ENCODE measurements at places on chromosomes 5 and 9.

DNA sequence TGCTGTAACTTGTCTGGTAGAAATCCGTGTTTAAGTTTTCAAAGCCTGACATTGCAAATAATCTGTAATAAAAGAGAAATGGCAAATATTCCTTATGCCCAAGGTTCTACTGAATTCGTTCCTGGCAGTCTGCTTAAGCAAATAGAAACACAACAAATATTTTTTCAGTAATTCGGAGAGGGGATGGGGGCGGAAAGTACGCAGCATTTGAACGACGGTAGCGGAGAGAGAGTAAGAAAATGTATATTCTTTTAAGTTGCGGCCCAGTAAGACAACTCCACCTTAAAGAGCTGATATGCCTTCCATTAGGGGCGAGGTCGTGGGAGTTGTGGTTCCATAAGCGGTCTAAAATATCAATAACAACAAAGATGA, 569 bp downstream of the YIPF5 start:
- DNase-seq = no peak

- DNase-seq = no peak
Measured at GRCh38 chr9:93568169-93568568, 8.2 kb upstream of the PHF2 start.

GRCh38 chr5:97075649-97076048, 66.8 kb downstream of the LIX1 start:
- no peak for DNase-seq

DNA sequence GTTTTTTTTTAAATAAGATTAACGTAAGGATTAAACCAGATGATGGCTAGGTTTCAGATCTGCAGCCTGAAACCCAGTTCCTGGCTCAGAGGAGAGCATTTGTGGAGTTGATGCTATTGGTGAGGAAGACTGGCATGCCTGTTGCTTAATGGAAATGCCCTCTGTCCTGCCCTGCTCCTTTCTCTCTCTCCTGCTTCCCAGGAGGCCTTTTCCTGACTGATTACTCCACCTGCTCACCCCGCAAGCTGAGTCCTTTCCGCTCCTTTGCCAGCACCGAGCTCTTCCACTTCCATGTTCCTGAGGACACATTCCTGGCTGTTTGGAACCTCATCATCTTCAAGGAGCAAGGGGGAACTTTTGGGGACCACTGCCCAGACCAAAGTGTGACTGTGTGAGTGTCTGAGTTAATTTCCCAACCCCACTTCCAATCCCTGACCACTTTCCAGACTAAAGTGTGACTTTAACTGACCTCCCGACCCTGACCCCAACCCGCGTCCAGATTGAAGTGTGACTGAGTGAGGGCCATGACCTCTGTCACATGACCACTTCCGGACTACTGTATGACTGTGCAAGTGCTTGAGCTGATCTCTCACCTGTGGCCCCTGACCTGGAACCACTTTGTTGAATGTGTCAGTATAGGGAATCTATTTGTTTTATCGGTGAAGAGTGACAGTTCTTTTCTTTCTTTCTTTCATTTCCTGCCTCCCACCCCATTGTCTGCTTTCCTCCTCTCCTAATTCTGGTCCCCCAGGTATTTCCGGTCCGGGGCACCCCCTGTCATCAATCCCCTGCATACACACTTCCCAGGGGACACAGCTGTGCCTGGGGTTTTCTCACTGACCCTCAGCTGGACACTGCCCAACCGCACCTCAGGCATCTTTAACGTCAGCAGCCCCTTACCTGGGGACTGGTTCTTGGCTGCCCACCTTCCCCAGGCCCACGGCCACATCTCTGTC, 5.5 kb downstream of the TMEM8B start:
- no peak for DNase-seq

- DNase-seq = no peak
Measured at GRCh38 chr9:84557751-84558150, 111.8 kb upstream of the NTRK2 start.

GRCh38 chr5:156498226-156498980, 171.4 kb downstream of the SGCD start:
- DNase-seq = no peak

DNA sequence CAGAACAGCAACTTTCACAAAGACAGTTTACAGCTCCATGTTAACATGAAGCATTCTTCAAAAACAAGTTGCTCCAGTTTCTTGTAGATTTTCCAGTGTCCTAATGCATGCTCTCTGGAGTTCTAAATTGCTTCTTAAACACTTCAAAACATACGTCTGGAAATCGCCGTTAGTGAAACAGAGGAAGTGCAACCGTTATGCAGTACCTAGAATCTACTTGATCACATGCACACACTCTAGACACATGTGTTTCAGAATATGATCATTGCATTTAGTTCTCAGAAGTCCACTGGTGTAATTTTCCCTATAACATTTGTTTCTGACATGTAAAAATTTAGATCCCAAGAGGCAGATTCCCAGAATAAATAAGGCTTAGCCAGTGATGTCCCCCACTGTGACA, 41.1 kb upstream of the RUFY1 start:
- no peak for DNase-seq

DNA sequence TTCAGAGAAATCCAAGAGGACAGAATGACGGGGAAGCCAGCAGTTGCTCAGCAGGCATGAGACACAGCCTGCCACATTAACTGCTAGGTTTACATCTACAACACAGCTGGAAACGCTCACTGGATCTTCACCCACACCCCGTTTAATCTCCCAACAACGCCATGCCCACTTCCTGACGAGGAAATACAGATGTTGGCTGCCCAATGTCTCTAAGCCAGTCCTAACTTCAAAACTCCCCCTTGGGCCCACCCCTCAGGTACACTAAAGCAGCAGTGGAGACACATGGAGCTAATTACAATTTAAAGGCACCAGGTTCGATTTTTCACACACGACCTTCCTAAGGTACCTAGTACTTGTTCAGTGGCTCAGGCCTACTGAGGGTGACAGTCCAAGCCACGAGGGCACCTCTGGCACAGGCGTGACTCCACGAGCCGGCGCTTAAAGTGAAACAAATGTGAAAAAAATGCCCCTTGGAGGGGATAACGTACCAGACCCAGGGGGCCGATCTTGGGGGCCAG, 904 bp downstream of the RPL12 start:
- no peak for DNase-seq

Data from CD4-positive, alpha-beta T cell treated with Interleukin-15 for 4 hours (primary cell).